ENCODE measurements at places on chromosomes 3 and 15.

- DNase-seq = no peak
These were observed 49.1 kb downstream of the PDHB start for GRCh38 chr3:58384381-58385090.

- no peak for DNase-seq
These were observed 45.2 kb upstream of the DPPA4 start for GRCh38 chr3:109382588-109382987.

DNA sequence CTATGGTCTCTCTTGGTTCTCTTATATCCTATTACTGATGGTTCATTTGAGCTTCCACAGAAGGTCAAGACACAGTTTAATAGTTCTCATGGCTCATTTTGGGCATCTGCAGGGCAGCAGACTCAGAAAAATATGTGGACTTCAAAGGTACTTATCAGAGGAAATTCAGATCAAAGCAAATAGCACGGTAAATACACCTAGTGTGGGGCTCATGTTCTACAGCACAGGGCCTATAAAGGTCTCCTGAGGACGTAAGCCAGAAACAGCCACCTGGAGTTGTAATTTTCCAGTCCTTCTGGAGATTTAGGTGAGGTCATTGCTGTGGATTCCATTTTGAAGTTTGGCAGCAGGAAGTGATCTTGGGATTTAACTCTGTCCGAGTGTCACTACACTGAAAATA lies 134.5 kb upstream of the SGO1 start:
- no peak for DNase-seq

DNA sequence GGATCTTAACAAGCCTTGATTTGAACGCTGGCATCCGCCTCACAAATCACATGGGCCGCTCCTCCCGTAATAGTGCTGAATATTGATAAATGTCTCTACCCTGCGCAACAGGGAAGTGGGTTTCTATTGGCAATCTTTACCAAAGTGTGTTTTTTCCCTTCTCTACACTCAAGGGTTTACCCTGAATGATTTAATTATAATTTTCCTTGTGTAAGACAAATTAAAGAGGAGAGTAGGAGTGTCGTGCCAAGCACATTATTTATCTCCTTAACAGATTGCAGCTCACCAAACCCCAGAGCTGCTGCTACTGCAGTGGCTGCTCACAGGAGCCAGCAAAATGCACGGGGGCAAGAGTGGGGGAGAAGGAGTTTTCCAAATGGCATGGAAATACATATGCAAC lies 545.8 kb downstream of the FOXP1 start:
- no peak for DNase-seq

DNA sequence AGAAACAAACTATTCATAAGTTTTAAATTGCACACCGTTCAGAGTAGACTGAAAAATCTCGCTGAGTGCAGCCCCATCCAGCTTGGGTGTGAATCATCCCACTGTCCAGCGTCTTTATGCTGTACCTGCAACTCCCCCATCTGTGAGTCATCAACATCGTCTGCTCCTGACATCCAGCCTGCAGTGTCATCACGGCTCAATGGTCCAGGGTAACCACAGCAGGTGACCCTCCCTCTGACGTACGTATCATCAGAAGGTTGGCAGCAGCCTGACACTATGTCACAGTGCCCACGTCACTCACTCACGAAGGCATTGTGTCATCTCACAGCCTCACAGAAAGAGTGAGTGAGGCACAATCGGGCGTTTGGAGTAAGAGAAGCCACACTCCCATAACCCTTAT lies 65.2 kb downstream of the TPRA1 start:
- no peak for DNase-seq

GRCh38 chr3:187531831-187532230 lies 138.4 kb downstream of the SST start:
- DNase-seq = no peak

GRCh38 chr3:43023066-43023465 lies 44.0 kb downstream of the GASK1A start:
- no peak for DNase-seq

DNA sequence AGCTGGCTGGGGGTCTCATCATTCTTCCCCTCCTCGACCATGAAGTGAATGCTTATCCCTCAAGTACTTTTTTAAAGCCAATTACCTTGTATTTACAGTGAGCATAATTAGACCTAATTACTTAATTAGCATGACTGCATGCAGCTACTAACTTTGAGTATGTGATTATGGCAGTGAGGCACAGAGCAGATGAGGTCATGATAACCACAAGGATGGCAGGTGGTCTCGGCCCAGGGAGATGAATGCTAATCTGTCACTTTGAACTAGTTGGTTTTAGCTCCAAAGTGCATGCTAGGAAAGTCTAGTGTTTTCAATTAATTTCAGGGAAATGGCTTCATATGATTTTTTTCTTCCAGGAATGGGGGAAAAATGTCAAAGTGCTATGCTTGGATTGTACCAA lies 233.8 kb downstream of the NTRK3 start:
- no peak for DNase-seq

- DNase-seq = no peak
These were observed 30.0 kb downstream of the SHQ1 start for GRCh38 chr3:72818092-72818773.

DNA sequence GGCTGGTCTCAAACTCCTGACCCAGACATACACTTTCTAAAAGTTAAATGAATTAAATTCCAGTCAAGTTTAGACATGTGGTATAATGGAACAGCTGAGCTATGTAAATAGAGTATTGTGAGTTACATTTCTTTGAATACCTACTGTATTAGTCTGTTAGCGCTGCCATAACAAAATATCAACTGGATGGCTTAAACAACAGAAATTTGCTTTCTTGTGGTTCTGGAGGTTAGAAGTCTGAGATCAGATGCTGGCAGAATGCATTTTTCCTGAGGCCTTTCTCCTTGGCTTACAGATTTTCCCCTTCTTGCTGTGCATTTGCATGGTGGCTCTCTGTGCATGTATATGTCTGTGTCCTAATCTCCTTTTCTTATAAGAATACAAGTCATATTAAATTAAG lies 101.5 kb upstream of the TGFBR2 start:
- DNase-seq = no peak

GRCh38 chr15:86743283-86743903 lies 663.7 kb downstream of the AGBL1 start:
- DNase-seq = peak; percentile 63

DNA sequence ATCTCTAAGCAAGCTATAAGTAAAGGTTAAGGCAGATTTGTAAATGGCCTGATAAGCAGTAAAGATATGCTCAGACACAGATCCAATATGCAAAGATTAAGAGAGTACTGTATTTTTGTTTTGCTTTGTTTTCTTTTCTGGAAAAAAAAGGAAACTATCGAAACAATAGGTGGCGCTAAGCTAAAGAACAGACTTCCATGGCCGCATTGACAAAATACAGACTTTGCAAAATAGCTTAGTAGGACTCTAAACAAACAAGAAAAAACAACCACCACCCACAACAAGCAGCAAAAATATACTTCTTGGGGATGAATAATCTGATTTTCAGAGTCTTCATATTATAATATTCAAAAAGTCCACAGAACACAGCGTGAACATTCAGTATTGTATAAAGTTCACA lies 758.4 kb upstream of the ROBO1 start:
- no peak for DNase-seq

DNA sequence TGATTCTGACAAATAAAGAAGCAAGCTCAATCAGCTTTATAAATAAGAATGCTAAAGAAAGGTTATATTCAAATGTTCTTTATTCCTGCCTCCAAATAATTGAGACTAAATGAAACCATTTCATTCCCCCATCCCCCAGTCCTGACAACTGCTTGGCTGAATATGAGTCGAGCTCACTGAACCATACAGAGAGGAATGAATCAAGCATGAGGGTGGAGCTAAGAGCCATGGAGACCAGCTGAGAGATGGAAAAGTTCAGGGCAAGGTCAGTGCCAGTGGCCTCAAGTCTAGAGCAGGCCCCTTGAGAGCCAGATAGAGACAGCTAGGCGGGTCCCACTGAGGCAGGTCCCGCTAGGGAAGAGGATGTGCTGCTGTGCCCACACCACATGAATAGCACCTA lies 188.7 kb upstream of the EIF1B start:
- no peak for DNase-seq

DNA sequence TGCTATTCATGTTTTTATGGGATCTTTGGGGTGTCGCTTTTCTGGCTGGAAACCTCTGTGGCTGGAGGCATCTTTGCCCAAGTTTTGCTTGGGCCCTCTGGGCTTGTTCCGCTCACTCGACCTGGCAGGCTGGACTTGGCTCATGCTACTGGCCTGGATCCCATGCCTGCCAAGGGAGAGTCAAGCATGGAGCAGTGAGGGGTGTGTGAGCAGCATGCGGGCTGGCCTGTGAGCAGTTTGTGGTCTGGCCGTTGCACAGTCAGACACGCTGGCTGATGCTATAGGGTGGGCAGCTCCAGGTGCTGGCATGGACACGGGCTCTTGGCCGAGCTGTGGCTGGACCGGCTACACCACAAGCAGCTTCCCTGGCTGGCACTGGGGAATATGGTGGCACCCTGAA lies 491.1 kb downstream of the AGBL1 start:
- no peak for DNase-seq

DNA sequence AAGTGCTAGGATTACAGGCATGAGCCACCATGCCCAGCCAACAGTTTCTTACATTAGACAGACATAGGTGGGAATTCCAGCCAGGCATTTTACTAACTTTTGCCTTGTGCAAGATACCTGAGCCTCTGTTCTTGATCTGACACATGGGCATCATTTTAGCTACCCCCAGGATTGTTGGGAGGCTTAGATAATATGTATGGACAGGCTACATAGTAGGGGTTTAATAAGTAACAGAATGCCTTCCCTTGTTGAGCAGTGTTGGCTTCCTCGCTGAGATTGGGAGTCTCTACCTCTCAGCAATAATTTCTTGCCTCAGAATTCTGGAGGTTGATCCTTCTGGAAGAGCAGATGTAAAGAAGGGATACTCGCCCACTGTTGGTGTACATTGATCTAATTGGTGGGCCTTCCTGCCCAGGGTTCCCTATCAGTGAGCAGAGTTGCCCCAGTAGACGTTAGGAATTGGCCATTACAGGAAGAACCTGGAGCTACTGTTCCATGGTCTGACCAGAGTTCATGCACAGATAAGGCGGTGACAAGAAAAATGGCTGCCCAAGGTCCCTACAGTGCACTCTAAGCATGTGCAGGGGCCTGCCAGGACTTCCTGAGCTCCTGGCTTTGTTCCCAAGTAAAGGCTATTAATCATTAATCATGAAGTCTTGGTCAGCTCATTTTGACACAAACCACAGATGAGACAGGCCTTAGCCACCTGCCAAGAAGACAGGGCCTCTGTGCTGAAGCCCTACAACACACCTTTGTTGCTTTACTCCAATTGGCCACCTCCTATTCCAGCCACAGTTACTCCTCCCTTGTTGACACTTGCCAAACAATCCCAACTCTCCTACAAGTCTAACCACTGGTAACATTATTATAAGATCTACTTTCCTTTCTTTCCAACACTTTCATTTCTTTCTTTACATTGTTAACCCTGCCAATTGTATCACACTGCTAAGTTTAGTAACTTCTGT lies 5.0 kb upstream of the IL17RE start:
- DNase-seq = no peak

DNA sequence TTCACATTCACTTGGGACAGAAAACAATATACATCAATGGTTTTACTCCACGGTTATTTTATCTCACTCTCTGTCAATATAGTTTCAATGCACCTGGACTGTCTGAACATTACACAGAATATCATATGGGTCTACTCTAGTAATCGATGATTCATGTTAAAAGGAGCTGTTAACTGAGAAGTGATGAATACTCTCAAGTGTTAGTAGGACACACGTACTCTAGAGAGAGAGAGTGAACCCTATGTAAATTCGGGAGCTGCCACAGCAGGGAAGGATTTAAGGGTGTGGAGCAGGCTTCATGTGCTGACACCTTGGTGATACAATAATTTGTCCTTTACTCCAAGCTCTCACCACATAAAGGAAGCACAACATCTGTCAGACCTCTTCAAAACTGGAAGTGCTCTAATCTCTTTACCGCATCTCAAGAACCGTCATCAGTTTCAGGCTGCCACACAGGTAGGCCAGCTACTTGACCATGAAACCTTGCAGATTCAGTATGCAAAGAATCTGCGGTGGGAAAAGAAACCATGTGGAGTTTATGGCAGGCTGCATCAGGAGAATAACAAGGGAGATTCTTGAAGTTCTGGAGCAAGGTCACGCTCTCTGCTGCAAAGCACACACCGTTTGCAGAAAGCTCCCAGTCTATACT lies 199.2 kb upstream of the TMC3 start:
- no peak for DNase-seq

DNA sequence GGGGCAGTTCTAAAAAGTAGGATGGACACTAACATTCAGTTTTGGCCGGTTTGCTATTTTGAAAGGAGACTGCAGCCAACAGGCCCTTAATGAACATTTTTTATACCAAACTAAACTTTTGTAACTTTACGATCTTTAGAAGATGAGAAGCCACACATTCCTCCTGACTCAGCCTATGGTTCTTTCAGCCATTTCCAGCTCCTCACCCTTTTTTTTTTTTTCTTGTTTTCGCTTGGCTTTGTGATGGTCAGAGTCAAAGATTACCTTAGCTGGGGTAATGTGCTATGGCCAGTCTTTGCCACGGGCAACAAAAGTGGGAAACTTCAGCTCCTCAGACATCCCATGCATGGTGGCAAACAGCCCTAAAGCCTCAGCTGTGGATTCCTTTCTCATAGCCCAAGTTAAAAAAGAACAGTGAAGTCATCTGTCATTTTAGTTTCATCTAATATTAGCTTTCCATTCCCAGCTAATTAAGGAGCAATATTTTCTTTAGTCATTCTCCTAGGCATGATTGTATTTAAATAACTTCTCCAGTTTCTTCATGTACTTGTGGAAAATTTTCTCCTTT lies 368.7 kb downstream of the MFSD1 start:
- no peak for DNase-seq

GRCh38 chr3:122013448-122013925 lies 8.6 kb downstream of the ILDR1 start:
- no peak for DNase-seq

- DNase-seq = no peak
These were observed 64.4 kb downstream of the MAGEF1 start for GRCh38 chr3:184647405-184647936.

- no peak for DNase-seq
These were observed 1369.8 kb upstream of the GBE1 start for GRCh38 chr3:83131236-83131635.

DNA sequence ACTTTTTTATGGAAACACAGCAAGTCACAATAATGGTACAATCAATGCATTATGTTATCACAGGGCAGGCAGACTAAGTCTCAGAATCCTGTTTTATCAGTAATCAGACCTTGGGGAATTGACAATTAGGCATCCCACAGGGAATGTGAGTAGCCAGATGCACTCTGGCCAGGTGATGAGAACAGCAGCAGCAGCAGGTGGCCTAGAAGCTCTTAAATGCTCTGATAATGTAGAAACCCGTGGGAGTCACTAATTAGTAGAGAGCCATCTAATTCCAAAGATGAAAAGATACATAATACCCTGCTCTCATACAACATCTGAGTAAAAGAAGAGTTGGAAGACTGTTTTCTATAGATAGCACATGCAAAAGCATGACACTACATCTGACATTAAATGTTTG lies 12.6 kb downstream of the CEP152 start:
- DNase-seq = no peak

Data from activated T-cell treated with anti-CD3 and anti-CD28 coated beads for 24 hours (primary cell).